ENCODE measurements at places on chromosomes 1 and 21. TPM values are rescaled to one million over a fixed set of nuclear protein-coding genes. Genes with fewer than 3 reads are reported as not detected.

GRCh38 chr1:39102537-39103327 is 76.6 kb downstream of the NDUFS5 start:
- DNase-seq = no peak

DNA sequence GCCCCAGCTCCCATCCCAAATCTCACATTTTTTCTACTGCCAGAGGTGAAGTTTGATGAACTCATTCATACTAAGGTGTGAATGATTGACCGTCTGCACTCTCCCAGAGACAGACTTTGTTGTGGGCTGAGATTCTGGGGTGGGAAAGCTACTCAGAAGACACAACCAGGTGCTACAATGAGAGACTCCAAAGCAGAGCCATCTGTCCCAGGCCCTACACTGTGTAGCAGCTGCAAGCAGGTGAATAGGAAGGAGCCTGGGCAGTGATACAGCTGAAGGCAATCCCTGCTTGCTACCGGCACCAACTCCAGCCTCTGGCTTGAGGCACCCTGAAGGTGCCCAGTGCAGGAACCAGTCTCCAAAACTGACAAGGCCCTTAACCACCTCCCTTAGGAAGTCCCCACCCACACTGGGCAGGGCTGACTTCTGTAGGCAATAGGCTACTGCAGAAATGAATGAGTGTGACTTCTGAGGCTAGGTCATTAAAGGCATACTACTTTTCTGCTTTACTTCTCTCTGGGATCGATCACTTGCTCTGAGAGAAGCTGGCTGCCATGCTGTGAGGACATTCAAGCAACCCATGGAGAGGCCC is 79.7 kb upstream of the RUNX3 start:
- no peak for DNase-seq

GRCh38 chr1:110565565-110565964 is 40.6 kb downstream of the KCNA2 start:
- DNase-seq = no peak

- no peak for DNase-seq
Measured at GRCh38 chr1:59384443-59384842, 87.5 kb downstream of the FGGY start.

GRCh38 chr1:168170564-168171508 is 7.9 kb upstream of the TIPRL start:
- no peak for DNase-seq

- no peak for DNase-seq
Measured at GRCh38 chr1:210342986-210343780, 14.5 kb downstream of the HHAT start.

DNA sequence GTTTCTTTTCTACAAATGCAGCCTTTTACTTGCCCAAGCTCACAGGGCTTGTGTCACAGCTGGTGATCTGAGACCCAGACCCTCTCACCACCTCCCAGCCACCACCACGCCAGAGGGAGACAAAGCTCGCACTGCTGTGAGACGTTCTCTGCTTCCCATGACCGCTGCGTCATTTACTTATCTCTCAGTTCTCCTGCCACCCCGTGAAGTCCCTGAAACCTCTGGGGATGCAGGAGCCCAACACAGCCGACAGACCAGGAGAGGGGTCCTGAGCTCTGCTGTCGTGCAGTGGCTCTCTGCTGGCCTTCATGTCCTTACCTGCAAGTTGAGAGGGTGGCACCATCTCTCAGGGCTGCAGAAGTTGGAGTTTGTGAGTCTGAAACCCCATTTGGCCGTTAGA is 77.7 kb downstream of the SLC16A1 start:
- DNase-seq = no peak

GRCh38 chr1:245132771-245133170 is 22.0 kb upstream of the KIF26B start:
- DNase-seq = no peak

DNA sequence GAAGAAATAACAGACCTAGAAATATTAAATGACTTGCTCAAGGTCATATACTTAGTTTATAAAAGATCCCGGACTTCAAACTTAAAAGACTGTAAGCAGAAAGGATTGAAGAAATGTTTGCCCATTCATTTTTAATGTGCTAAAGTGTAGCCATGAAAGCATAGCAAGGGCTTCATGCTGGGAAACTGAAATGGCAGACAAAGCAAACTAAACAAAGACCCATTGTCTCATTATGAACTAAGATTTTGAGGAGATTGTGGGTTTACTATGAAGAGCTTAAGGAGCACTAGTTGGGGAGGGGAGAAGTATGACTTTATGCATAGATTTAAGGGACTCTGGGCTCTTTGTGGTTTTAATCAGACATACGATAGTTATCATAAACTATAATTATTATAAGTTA is 26.3 kb downstream of the ADAMTS1 start:
- no peak for DNase-seq

DNA sequence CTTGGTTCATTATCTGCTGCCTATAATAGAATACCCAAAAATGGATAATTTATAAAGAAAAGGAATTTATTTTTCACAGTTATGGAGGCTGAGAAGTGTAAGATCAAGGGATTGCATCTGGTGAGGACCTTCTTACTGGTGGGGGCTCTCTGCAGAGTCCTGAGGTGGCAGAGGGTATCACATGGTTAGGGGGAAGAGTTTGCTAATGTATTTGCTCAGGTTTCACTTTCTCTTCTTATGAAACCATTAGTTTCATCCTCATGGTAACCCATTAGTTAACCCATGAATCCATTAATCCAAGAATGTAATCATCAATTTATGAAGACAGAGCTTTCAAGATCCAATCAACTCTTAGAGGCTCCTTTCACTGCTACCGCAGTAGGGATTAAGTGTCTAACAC is 120.6 kb downstream of the DNM3 start:
- DNase-seq = no peak

DNA sequence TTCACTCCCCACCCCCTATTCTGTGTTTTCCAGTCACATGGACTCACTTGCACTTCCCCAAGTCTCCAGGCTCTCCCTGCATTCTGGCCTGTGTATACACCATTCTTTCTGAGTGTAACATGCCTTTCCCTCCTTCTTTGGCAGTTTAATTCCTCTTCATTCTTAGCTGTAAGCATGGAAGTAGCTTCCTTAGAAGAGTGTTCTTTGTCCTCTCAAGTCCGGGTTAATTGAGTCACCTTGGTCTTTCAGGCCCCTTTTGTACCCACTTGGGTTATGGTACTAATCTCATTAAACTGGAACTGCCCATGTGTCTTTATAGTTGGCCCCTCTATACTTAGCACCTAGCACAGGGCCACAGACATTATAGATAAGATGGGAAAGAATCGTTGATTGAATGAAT is 525.3 kb upstream of the ADGRL4 start:
- no peak for DNase-seq

The HES3 gene
- total RNA-seq = not detected

The OR2M3 gene
- total RNA-seq = not detected

The GNAT2 gene
- total RNA-seq = not detected

The BARHL2 gene
- total RNA-seq = not detected

The NDC1 gene
- 10.7 TPM for total RNA-seq

The RBP7 gene
- 8.0 TPM for total RNA-seq

The NAV1 gene
- total RNA-seq = 5.9 TPM

The ATP6V1G3 gene
- total RNA-seq = not detected

All from gastrocnemius medialis (tissue), 4 donors.